Right kidney (tissue), 9 donors: ENCODE measurements at places on chromosomes 7 and 10.

GRCh38 chr7:36942025-36942424, 217.7 kb upstream of the AOAH start:
- no peak for DNase-seq

DNA sequence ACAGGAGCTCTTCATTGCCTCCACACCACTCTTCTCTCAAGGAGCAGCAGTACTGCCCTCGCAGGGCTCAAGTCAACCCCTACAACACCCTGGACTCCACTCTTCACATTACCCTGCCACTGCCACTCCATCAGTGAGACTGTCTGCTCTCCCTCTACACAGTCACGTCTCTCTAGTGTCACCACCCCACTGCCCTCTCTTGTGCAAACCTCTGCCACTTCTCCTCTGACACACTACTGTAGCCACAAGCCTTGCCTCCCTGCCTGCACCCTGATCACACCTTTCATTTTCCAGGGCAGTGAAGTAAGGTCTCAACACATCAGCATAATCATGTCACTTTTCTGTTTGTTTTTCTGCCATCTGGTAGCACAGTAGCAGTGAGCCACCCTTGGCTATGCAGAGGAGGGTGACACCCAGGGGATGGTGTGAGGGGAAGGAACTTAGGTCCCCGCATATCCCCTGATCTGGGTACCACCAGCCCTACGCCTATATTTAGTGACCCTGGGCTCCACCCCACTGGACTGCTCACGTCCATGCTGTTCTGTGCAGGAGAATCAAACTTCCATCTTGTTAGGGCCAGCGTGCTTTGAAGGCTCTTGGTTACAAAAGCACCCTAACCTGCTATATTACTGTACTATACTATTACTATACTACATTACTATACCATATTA, 1.6 kb downstream of the C10orf143 start:
- no peak for DNase-seq

GRCh38 chr10:4809156-4809555, 16.9 kb upstream of the AKR1E2 start:
- no peak for DNase-seq

DNA sequence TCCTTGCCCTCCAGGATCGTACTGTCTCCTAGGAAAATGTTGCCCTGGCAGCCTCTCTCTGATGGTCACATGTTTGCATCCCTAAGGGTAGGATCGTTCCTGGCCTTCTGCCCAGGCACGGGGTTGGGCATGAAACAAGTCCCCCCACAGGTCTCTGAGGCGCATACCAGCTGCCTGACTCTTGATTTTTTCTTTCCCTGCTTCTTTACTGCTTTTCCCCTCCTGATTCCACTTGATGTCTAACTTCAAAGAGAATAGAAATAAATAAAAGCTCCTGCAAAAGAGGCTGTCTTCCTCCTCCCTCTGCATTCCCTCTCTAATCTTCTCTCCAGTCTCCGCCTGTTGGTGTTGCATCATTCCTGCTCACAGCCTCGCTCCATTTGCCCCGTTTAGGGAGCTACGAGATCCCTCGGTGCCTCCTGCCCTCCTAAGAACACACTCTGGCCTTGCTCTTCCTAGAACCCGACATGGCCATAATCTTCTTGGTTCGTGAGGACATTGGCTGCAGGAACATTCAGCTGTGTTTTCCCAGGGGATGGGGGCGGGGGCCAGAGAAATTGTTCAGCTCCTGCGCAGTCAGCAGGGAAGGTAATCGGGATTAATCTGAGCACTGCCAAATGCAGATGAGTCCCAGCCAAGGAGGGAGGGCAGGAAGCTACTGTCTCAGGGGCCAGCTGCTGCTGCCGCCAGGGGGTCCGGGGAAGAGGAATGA, 26.0 kb downstream of the LEP start:
- peak; percentile 39 for DNase-seq

GRCh38 chr7:66429498-66430163, 199.1 kb upstream of the KCTD7 start:
- DNase-seq = no peak

GRCh38 chr10:11014671-11015445, 2.8 kb upstream of the CELF2 start:
- no peak for DNase-seq

DNA sequence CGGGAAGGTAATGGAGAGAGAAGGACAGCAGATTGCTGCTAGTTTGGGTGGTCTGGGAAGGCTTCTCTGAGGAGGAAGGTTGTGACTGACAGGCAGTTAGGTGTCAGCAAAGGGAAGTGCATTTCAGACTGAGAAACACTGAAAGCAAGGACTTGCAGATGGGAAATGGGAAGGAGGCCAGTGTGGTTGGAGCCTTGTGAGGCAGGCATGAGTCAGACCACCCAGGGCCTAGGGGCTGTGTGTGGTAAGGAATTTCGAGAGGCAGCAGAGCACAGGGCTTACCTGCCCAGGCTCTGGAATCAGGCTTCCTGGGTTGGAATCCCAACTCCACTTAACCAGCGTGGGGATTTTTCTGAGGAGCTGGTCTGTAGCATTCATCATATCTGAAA, 53.5 kb downstream of the NRF1 start:
- DNase-seq = no peak

- DNase-seq = no peak
Measured at GRCh38 chr7:99197498-99197897, 10.4 kb downstream of the KPNA7 start.

- DNase-seq = no peak
Measured at GRCh38 chr7:112523871-112524270, 43.1 kb downstream of the LSMEM1 start.

GRCh38 chr7:29548823-29549222, 14.8 kb upstream of the PRR15 start:
- DNase-seq = no peak

DNA sequence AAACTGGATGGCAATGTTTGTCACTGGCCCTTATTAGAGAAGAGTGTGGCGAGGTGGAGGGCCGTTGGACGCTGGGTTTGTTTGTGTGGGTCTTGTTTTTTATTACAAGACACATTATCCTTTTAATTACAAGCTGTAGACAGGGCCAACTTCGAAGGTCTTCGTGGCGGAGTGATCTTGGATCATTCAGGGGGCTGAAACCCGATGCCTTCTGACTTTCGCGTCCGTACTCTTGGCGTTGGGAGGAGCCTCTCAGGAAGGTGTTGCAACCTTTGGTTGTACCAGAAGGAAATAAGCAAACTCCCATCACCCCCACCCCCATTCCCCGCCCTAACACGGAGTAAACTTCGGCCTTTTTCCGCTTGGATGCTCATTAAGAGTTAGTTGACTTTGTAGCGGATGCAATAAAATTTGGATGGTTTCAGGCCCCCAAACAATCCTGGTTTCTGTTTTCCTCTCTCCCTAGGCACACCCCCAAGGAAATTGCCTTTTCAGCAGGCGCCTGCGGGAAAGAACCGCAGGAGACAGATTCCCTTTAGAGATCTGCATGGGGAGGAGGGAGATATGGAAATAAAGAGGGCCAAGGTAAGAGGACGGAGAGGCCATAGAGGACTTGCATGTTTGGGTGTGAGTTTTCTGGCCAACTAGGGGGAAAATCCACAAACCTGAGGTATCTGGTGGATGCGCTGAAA, 294.5 kb upstream of the NFE2L3 start:
- DNase-seq = peak; percentile 76

DNA sequence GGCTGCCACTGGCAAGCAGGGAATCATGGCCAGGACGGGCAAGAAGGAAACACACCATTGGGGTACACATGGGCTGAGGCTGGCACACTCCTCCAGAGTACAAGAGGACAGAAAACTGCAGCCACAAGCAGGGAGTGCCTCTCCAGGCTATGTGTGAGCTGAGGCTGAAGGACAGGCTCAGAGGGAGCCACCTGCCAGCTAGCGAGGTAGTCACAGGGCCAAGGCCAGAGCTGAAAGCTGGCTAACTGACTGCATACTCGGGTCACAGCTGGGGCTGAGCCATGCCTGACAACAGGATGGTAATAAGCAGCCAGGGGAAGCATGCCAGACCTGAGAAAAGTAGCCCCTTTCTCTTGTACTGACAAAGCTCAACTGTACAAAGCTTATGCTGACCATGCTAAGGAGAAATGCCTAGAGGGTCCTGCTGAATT, 52.0 kb downstream of the KIF5B start:
- no peak for DNase-seq
